ENCODE measurements at places on chromosomes 2 and 18.
A peak's percentile ranks its signal among the peaks of the same experiment; 100 is the strongest.

DNA sequence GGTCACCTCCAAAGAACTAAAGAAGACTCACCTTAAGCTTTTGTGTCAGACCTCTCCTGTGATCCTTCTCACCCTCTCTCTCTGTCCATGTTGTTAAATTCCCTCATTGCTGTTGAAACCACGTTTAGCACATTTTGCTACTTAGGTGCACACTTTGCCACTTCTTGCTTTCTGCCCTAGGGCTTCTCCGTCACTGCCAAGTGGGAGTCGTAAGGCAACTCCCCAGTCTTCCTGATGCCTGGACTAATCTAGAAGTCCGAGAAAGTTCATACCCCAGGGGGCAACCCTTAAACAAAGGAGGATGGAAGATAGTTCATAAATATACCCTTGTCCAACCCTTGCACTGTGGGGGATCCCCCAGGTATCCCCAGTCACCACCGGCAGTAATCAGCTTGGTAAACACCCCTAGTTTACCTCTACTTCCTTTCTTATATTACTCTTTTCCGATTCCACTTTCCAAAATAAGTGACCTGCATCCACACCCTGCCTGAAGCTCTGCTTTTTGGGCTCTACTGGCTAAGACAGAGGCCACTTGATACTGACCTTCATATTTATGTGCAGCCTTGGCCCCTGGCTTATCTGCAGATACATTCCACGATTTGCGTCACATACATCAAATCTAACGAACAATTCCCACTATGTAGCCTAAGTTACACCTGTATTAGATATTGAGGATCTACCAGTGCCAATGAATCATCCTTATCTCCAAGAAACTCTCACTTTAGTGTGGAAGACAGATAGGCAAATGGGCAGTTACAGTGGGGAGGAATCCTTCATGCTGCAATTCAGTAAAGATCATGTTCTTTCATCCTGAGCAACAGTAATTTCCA lies 776.2 kb downstream of the RNF144A start:
- no peak for DNase-seq

- DNase-seq: no peak
These were observed 284.7 kb upstream of the RAB12 start for GRCh38 chr18:8324343-8325065.

DNA sequence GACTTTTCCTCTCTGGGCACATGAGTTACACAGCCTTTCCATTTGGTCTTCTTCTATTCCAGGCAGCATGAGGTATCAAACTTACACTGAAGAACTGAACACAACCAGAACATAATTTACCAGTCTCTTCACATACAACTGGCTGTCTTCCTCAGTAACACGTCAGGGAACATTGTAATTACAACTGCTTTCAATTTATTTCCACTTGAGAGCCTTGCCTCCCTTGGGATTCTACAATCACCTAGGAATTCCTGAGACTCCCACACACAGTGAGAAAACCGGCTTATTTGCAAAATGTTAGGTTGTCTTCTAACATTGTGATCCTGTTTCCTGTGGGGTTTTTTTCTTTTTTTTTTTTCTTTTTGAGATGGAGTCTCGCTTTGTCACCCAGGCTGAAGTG lies 149.9 kb downstream of the TMX3 start:
- no peak for DNase-seq

DNA sequence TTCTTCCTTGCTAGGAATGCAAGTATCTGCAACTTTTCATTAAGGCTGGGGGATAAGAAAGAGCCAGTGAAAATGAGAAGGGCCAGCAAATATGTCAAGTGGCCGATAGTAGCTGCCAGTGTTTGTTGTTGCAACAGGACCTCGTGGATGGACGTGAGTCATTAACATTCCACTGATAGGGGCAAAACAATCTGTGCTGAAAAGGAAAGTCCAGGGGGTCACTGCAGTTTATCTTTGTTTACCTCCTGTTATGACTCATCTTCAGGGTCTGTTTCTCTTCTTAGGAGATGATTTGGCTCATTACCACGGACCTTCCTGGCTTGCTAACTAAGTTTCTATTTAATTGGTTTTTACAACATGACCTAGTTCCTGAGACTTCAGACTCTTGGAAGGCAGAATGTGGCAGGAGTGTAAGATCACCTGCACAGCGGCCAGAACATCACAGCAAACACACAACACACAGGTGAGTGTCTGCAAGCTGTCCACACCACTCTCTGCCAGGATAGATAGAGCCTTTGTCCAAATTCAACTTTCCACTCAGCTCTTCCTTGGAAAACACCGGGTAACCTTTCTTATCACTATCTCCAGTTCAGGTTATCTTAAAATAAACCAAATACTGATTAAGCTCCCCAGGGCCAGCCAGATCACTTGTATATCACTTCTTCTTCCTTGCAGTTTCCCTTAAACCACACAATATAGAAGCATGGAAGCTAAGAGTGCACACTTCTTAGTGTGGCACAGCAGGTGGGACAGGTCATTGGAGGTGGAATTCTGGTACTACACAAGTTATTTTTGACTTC lies 157.5 kb upstream of the LMAN1 start:
- no peak for DNase-seq

DNA sequence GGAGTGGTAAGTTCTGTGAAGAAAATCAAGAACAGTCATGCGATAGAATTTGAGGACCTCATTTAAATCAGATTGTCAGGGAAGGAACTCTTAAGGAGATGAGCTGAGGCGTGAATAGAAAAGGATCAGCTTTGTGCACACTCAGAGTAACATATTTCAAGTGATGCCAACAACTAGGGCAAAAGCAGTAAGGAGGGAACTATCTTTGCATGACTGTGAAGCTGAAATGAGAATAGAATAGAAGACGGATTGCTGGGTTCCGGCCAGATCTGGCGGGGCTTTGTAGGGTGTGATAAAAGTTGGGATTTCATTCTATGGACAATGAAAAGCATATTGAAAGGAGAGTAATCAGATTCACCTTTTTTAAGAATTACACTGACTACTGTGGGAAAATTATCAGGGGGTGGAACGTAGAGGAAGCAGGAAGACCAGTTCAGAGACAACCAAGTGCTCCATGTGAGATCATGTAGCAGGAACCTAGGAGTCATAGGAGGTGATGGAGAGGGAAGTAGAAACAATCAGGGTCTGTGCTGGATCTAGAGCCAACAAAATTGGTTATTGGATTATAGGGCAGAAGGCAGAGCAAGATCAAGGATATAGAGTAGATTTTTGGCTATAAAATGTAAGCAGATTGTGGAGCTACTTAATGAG lies 884.3 kb downstream of the DCC start:
- DNase-seq: no peak

GRCh38 chr2:99928470-99929053 lies 213.8 kb downstream of the AFF3 start:
- DNase-seq: no peak

GRCh38 chr2:184834699-184835397 lies 236.5 kb downstream of the ZNF804A start:
- DNase-seq: no peak

DNA sequence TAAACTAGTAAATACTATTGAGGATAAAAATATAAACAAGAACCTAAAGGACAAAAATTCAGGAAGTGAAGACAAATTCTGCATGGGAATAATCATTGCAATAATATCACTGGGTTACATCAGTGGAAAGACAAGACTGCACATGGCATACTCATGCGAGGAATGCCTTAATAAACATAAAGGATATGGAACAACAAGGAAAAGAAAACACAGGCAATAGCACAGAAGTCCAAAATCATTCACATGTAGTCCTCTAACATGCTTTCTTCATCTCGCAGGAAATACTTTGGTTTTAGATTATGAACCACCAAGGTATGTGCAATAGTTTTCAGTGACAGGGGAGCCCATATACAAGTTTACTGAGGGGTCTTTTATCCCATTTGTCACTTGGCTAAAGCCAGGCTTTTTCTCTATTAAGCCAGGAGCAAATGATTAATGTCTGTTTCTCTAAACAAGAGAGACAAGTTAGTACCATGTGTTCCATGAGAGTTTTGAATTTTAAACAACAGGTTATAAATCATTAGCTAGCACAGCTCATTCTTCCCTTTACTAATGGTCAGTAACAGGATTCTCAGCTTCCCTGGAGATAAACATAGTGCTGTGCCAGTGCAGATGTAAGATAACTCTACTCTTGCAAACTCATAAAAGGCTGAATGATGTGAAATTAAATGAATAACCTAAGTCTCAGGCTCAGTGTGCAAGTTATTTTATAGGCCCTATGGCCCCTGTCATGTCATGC lies 353.6 kb upstream of the FSIP2 start:
- no peak for DNase-seq

- DNase-seq: no peak
These were observed 59.4 kb upstream of the HPCAL1 start for GRCh38 chr2:10242998-10243925.

- DNase-seq: no peak
These were observed 35.6 kb downstream of the GLI2 start for GRCh38 chr2:120771111-120771780.

DNA sequence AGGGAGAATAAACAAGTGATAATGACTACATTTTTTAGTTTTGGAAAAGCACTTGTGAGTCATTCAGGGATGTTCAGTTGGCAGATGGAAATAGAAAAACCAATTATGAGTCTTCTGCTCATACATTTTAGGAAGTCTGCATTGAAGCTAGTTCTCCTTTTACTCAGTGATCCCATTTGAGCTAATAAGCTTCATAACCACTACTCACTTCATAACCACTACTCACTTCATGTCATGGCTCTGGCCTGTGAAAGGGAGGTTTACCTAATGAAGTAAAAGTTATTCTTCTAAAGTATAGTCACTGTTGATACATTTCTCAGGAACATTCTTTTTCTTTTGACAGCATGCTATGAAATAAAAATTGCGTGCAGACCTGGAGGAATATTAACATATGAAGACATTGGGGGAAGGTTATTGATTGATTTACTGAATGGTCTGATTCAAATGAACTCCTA lies 948.7 kb downstream of the TSN start:
- DNase-seq: no peak

GRCh38 chr18:23231340-23232021 lies 96.2 kb downstream of the CABLES1 start:
- DNase-seq: peak; percentile 85

GRCh38 chr18:66168685-66169235 lies 417.9 kb downstream of the CDH7 start:
- DNase-seq: no peak

GRCh38 chr2:217746808-217747207 lies 256.0 kb downstream of the TNS1 start:
- no peak for DNase-seq
